ENCODE measurements at places on chromosomes 11 and 22. TPM values are rescaled to one million over a fixed set of nuclear protein-coding genes. Genes with fewer than 3 reads are reported as not detected.

The FUT4 gene
- total RNA-seq = 5.0 TPM

The HOATZ gene
- 0.19 TPM for total RNA-seq

The ART5 gene
- 0.09 TPM for total RNA-seq

The WBP2NL gene
- total RNA-seq = 0.66 TPM

The WNT7B gene
- 0.66 TPM for total RNA-seq

The KIAA1671 gene
- total RNA-seq = 4.1 TPM

The ACRV1 gene
- not detected for total RNA-seq

The MYEOV gene
- 0.38 TPM for total RNA-seq

The FAM111B gene
- total RNA-seq = 30.9 TPM

The ACTN3 gene
- 0.05 TPM for total RNA-seq

The TSPAN32 gene
- 4.0 TPM for total RNA-seq

The OR6A2 gene
- total RNA-seq = 0.05 TPM

The CBLIF gene
- total RNA-seq = not detected

The SCGB1D2 gene
- total RNA-seq = 0.80 TPM

The HBG1 gene
- total RNA-seq = 612 TPM

The TENM4 gene
- total RNA-seq = 2.8 TPM

The LRRN4CL gene
- 0.80 TPM for total RNA-seq

The SIPA1 gene
- total RNA-seq = 51.9 TPM

The FGF3 gene
- total RNA-seq = 0.19 TPM

The HARBI1 gene
- total RNA-seq = 4.7 TPM

Measured in thymus (tissue), 14 donors.